NCI-H526 treated with DMSO at 0.1 percent for 48 hours (cell line): ENCODE measurements at places on chromosomes 7 and 10.

DNA sequence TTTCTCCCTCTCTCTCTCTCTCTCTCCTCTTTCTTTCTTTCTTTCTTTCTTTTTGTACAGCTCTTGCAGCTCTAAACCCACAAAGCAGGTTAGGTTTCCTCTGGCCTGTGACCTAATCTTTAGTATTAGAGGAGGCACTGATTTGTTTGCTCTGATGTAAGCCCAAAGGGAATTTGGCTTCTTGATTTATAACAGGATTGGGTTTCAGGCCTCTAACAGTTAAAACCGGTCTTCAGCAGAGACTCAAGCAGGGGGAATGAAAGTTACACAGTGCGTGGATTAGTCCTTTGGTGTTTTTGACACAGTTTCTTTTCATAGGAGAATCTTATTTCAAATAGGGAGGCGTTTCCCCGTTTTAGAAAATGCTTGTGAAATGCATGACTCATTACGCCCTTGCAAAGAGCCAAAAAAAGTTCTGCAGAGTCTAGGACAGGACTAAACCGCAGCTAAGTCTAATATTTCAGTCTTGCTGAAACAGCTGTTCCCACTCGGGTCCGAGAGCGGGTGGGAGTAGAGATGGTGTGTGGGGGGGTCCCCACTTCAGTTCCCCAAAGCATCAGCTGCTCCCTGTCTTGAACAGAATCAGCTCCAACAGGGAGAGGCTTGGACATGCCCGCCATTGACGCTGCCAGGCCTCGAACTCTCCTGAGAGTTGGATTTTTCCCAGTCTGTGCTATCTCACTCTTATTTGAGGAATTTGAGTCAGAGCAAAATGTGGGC lies 296.5 kb upstream of the PITRM1 start:
- DNase-seq, result no peak

DNA sequence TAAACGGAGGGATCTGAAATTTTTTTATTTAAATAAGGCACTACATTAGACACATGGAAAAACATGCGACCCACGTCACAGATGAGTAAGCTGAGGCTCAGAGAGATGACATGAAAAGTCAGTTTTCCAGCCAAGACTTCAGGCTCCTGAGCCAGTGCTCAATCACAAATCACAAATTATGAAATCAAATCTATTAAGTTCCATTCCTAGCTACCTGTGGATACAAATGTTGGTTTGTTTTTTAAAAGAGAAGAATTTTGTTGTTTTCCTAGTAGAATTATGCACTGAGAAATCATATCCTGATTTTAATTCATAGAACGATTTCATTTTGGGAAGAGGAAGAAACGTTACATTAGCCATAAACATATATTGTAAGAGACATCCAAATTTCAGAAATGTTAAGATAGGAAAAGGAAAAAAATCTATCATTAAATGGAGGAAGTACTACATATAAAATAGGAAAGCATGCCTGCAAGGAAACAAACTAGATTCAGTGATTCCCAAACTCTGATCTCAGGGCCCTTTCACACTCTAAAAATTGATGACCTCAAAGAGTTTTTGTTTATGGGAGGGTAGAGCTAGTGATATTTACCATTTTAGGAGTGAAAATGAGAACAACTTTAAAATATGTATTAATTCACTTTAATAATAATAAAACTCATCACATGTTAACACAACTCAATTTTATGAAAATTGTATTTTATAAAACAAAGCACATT lies 340.4 kb downstream of the PARD3 start:
- no peak for DNase-seq

DNA sequence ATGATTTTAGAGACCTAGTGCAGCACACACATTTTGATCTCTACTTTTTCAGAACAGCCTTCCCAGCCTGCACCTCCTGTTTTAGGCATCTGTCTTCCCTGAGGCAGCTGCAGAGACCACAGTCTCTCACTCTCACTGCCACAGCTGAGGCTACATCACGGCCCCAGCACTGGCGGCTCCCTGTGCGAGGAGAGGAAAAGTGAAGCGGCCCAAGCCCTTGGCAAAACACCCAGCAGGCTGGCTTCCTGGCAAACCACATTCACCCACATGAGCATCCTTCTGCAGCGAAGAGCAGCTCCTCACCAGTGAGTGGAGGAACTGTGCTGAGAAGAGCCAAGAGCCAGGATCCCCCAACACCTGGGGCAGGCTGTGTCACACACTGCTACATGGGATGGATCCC lies 14.0 kb downstream of the HUS1 start:
- DNase-seq, result no peak

DNA sequence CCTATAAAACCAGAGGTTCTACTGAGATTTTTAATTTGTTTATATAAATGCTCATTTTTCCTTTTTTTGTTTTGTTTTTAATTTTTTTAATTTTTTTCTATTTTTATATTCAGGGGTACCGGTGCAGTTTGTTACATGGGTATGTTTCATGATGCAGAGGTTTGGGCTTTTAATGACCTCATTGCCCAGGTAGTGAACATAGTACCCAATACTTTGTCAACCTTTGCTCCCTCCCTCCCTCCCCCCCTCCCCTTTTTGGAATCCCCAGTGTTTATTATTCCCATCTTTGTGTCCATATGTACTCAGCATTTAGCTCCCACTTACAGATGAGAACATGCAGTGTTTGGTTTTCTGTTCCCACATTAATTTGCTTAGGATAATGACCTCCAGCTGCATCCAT lies 94.4 kb upstream of the NEBL start:
- DNase-seq, result no peak
